ENCODE measurements at places on chromosomes 1 and 21. TPM values are rescaled to one million over a fixed set of nuclear protein-coding genes. Genes with fewer than 3 reads are reported as not detected.

DNA sequence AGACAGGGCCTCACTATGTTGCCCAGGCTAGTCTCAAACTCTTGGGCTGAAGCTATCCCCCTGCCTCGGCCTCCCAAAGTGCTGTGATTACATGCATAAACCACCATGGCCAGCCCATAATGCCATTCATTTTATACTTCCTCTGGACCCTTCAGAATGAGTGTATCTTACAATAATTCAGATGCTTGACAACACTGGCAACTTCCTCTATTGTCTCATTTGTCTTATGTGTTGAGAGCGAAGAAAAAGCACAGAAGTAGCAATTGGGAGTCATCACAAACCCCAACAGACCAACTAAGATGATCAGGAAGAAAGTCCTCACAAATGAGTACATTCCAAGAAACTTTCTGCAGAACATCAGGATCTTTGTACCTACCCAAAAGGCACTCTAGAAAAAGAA is 191.9 kb downstream of the RERE start:
- no peak for DNase-seq

The CTTNBP2NL gene
- total RNA-seq = 3.9 TPM

DNA sequence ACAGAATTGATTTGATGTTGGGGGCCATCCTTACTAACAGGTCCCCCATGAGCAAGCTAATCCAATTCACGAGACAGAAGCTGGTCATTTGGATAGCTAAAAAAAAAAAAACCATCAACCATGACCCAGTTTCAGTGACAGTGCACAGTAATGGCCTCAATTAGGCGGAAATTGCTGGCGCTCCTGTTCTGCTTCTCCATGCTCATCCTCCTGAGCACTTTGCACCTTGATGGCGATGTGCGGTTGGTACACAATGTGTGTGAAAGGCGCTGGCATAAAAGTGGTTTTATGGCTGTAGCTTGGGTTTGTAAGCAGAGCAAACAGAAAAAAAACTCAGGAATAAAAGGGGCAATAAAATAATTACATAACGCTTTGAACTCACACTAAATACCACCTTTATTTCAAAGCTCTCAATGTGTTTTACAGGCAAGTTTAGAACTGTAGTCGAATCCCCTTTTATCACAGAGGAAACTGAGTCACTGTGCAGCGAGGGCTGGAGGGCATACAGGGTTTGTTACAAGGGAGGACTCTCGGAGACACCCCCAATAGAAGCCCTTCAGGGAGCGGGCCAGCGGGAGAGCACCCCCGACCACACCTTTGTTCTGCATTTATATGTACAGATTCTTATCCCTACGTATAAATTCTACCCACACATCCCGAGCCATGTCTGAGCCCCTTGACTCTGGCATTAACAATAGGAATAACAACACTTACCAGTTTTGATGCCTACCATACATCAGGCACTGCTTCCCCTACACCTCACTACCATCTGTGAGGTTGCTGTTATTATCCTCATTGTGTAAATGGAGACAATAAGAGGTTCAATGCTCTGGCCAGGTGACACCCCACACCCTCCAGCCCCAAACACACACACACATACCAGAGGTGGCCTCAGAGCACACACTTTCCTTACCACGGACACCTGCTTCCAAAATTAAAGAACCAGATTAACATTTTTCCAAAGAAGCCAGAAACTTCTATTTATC is 213.5 kb upstream of the IRF2BP2 start:
- no peak for DNase-seq

- DNase-seq = no peak
Measured at GRCh38 chr1:162861101-162861500, at the start of gene CCDC190. CCDC190 (minus strand) TSS chr1:162861175; CDS start chr1:162859646, 1,529 bp downstream.

The FCRLA gene
- total RNA-seq = not detected

- no peak for DNase-seq
Measured at GRCh38 chr1:96837781-96838216, 116.2 kb downstream of the PTBP2 start.

DNA sequence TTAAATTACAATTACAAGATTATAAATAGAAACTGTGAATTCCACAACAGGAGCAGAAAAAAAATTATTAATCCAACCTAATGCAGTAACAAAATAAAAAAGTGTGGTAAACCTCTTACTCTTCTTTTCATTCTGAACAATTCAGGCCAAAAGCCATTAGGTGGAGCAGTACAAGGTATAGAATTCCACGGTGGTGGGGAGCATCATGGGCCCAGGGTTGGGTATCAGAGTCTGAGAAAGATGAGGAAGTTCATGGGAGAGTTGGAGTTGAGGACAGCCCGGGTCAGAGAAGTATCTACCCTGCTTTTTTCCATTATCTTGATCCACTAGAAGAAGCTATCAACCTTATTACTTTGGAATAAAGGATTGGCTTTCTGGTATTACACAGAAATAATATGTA is 586.9 kb downstream of the AGBL4 start:
- DNase-seq = no peak

DNA sequence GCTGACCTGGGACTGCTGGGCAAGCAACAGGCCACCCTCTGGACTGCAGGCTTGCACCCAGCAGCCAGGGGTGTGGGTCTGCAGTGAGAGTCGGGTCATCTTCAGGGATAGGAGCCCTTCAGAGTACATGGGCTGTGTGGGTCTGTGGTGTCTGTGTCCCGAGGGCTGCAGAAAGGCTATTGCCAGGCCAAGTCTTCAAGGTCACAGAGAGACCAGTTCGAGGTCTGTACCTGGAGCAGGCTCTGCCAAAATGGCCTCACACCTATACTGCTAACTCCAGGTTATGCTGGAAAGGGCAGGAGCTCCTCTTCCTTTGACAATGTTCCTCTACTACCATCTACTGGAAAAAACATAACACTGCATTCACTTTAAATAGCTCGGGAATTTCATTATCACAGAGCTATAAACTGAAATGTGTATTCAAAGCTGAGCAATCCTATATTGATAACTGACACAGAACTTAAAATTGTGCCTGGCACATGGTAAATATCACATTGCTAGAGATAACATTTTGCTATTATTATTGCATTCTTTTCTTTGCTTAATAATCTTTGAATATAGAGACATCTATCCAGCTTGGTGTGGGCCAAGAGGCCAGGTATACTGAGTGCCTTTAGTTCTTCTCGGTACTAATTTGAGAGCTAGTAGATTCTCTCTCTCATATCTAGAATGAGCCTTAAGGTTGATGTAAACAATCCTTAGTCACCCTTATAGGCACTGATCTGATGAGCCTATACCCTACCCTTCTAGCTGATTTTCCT is 6.9 kb upstream of the DNAH14 start:
- no peak for DNase-seq

GRCh38 chr1:204142032-204142974 is 9.5 kb downstream of the ETNK2 start:
- DNase-seq = no peak

The CYP2J2 gene
- total RNA-seq = 0.54 TPM

GRCh38 chr1:247576514-247576913 is 11.6 kb upstream of the OR2G2 start:
- no peak for DNase-seq

DNA sequence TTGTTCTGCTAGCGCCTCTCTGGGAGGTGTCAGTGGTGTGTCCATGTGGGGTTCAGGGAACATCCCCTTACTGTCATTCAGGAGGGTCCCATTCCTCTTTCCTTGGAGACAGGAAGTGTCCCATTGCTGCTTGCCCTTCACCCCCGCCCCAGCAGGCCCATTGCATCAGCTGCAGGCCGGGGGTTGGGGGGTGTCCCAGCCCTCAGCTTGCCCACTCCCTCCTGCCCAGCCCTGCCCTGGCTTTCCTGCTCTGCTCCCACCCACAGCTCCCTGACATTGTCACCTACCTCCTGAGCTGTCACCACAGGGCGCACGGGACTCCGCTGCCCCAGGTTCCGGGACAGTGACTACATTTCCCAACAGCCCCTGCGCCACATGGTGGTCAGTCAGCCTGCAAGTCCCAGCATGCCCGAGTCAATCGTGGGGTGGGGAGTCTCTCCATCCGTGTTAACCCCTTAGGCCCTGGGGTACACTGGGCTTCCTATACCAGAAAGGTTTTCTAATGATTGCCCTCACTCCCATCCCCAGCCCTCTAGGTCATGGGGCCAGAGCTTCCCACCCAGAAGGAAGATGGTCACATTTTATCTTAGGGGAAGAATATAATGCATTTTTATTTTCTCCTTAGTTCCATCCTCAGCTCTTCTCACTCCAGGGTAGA is at the start of gene INPP5B:
INPP5B (minus strand) TSS at position 351 of the 658 bp plus-strand sequence. CDS start 745 bp downstream, outside the sequence.
- peak; percentile 78 for DNase-seq

DNA sequence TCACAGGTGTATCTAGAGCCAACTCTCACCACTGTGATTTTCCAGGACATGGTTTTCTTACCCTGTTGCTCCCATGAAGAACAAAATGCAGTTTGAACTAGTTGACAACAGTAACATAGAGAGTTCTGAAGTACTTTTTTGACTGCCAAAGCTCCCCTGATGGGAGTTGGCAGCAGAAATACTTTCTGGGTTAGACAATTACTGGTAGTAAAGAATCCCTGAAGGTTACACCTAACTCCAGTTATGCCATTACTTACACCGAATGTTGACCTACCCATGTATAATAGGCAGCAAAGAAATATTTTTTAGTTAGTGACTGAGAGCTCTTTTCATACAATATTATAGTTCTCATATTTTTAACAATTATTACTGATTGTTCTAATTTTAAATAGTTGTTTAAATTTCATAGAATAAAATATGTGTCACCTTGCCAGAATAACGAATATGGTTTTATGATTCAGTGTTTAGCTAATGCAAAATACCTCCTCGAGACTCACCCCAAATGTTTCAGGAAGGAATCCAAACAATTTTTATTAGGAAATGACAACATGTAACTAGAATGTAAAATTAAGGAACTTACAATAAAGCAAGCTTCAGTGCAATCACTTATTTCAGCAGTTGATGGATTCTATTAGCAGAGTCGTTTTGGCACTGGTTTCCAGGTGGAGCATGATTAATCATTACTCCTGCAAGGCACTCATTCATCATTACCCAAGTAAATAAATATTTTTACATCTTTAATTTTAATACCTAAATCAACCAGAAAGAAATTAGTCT is 237.6 kb downstream of the MRPL39 start:
- no peak for DNase-seq

All from activated T-helper 1 cell treated with anti-CD3 and anti-CD28 coated beads, Interleukin-12 subunit alpha, Interleukin-12 subunit beta, Interleukin-2, Interleukin-4 antibody, amounts not matched to agents 30 ng/mL and 10 ng/mL and 1 ng/mL, durations not matched to agents 14 hours and 24 hours and 36 hours (primary cell).